Large intestine (tissue), 12 donors: ENCODE measurements at places on chromosomes 7 and 10.

GRCh38 chr10:77603534-77603927 is 34.1 kb downstream of the KCNMA1 start:
- peak; percentile 66 for DNase-seq

GRCh38 chr10:48255722-48256121 is 18.8 kb downstream of the FRMPD2 start:
- DNase-seq = no peak

- DNase-seq = no peak
Measured at GRCh38 chr7:85176197-85176596, 10.7 kb downstream of the SEMA3D start.

DNA sequence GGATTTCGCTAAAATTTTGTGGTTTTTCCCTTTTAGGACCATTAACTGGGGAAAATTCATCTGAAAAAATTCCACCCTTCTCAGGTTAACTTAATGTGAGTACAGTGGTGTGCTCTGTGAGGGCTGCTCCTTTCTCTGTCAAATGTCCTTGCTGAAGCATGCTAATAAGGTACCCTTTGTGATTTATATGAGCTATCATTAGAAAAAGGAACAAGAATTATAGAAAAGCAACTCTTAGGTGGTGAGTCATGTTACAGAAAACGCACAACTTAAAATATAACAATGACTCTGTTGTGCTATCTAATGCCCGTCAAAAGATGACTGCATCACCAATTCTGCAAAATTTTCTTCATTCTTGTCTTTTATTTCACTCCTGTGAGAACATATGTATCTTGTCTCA is 162.0 kb upstream of the MAGI2 start:
- no peak for DNase-seq

- no peak for DNase-seq
Measured at GRCh38 chr10:44936314-44936975, 23.2 kb upstream of the RASSF4 start.

- DNase-seq = no peak
Measured at GRCh38 chr10:118439824-118440223, 97.7 kb upstream of the FAM204A start.

DNA sequence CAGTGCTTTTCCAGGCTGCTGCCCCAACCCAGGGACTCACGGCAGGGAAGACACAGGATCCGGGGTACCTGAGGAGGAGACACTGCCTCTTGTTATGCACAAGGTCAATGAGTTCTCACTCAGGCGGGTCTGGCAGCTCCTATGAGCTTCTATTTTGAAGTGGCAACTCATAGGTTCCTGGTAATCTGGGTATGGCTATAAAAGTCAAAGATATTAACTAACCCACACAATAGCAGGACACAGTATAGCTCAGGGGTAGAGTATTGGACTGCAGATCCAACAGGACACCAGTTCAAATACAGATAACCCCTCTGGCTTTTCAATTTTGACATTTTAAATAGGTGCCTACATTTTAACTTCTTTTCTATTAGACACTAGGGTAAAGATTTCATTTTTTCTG is 130.3 kb upstream of the ZNF746 start:
- DNase-seq = no peak

GRCh38 chr10:50556237-50557120 is 67.3 kb downstream of the SGMS1 start:
- no peak for DNase-seq

GRCh38 chr10:127612-128432 is 7.4 kb upstream of the ZMYND11 start:
- no peak for DNase-seq

DNA sequence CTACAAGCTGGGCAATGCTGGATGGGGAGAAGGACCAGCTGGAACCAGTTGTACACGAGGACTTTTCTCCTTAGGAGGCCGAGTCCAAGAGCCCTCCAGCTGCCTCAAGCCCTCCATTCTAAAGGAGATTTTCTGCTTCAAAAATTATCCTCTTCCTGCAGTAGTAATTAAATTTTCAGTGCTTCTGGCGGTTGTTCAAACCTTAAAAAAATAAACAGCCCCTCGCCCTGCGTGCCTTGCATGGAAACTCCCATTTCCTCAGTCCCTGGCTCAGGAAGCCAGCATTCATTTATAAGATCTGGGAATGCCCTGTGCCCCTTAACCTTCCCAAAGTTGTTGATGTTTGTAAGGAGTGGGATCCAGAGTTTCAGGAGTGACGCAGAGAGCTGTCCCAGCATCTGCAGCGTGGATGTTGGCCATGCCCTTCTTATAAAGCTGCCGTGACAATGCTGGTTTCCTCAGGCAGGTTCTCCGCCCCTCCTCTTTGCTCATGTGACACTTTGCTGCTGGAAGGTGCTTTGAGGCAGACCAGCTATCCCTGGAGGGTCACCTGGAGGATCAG is 24.0 kb upstream of the ACTR3B start:
- DNase-seq = peak; percentile 20

GRCh38 chr10:47013507-47014154 is 102.4 kb downstream of the PTPN20 start:
- DNase-seq = no peak

- no peak for DNase-seq
Measured at GRCh38 chr10:89741126-89741762, 39.9 kb downstream of the KIF20B start.

GRCh38 chr7:28405662-28406061 is 6.7 kb upstream of the CREB5 start:
- DNase-seq = no peak

DNA sequence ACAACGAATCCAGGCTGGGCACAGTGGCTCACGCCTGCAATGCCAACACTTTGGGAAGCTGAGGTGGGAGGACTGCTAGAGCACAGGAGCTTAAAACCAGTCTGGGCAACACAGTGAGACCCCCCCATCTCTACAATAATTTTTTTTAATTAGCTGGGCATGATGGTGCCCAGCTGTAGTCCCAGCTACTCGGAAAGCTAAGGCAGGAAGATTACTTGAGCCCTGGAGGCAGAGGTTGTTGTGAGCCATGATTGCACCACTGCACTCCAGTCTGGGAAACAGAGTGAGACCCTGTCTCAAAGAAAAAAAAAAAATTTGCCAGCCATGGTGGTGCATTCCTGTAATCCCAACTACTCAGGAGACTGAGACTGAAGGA is 396.3 kb downstream of the KCNMA1 start:
- DNase-seq = no peak

DNA sequence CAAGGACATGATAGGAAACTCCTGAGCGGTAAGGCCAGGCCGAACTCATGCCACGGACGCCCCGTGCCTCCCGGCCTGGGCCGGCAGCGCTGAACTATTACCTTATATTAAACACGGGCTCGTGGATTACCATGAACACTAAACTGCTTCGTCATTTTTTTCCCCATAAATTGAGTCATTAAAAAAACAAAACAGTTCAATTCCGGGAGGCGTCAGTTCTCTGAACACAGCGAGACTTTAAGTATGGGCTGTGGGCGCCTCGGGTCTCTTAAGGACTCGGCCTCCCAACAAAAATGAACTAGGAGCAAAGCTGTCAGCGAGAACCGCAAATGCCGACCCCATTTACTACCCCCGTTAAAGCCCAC is 519 bp downstream of the PITRM1 start:
- DNase-seq = no peak

DNA sequence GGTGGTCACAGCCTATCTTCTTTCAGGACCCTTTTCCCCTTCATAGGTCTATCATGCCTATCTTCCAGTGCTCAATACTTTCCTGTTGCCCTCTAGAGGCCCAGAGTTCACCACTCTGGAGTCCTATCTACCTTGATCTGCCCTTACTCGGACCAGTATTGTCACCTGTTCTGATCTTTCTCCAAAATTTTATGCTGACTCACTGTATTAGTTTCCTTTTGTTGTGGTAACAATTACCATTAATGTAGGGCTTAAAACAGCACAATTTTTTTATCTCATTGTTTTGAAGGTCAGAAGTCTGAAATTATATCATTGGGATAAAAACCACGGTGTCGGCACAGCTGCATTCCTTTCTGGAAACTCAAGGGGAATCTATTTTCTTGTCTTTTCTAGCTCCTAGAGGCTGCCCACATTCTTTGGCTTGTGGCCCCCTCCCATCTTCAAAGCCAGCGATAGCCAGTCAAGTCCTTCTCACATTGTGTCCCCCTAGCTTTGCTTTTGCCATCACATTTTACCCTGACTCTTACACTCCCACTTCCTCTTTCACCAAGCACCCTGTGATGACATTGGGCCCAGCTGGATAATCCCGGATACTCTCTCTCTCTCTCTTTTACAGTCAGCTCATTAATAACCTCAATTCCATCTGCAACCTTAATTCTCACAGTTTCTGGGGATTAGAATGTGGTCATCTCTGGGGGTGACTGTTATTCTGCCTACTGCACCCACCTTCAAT is 54.6 kb downstream of the TFAM start:
- DNase-seq = no peak

DNA sequence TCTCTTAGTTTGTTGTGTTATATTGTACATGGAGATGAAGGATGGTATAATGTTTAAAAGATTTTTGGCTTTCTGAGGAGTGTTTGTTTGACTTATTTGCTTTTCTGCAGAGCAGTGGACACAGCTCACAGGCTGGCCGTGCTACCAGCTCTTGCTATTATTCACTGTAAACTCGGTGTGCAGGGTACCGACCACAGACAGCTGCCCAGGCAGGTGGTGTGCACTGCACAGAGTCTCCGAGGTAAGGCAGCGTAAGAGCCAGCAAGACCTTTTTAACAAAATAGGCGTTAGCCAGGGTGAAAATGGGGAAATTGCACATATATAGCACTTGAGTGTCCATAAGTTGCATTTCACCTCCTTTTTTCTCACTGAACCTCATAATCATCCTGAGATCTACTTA is 438.0 kb downstream of the CNTNAP2 start:
- no peak for DNase-seq
